ENCODE measurements at places on chromosomes 12 and 14. TPM values are rescaled to one million over a fixed set of nuclear protein-coding genes. Genes with fewer than 3 reads are reported as not detected.

DNA sequence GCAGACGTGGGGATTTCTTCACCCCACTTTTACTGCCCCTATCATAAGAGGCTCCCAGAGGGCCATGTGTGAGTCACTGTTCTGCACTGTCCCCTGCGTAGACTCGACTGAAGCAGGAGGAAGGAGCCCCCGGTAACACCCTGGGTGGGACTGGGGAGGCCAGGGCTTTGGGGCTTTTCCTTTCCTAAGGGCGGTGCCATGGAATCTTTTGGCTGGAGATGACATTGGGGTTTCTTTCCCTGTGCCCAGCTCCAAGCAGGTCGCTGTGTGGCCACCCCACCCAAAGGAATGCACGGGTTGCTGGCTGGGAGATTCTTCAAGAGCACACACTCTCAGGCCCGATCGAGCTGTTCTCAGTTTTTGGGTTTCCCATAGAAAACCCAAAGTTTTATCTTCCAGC lies 62.3 kb upstream of the RIN3 start:
- no peak for DNase-seq

DNA sequence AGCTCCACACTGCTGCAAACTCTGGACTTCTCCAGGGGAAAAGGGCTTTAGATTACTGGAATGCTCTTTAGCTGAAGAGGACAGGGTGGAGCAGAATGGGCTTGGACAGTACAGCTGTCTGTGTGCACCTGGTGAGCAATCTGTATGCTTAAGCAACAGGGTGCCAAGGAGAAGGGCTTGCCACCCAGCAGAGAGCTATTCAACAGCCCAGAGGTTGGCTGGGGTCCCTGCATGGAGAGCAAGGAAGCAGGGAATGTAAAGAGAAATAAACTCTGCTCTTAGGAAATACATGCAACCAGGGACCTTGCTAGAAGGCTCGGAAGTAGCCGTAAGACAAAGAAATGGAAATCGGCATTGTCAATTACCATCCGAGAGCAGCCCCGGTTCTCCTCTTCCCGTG lies 53.0 kb upstream of the CORO1C start:
- DNase-seq: no peak

DNA sequence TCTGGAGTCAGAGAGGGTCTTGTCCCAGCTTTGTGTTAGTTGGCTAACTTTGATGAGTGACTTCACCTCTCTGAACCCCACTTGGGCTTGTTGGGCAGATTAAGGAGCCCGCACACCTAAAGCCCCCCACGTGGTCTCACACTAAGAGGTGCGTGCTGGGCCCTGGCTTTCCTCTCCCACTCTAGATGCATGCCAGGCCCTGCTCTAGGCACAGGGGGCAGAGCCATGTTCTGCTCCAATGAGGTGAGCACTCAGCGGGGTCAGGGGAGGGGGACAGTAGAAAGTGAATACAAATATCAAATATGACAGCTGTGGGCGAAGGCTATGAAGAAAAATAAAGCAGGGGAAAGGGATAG lies 119.0 kb downstream of the GCH1 start:
- peak; percentile 49 for DNase-seq

HOXC13 gene
- not detected for total RNA-seq

TPH2 gene
- total RNA-seq: 0.36 TPM

Measured in sigmoid colon (tissue), 7 donors.